Muscle of leg (tissue), 16 donors: ENCODE measurements at places on chromosomes 3 and 15. TPM values are rescaled to one million over a fixed set of nuclear protein-coding genes. Genes with fewer than 3 reads are reported as not detected.

- no peak overlapping the region for H3K4me3 ChIP-seq
- DNase-seq: no peak
- no peak overlapping the region for H3K27ac ChIP-seq
- peaks cover 5% of the 10 kb centered on the region for H3K4me1 ChIP-seq
- no peaks in the 10 kb centered on the region for H3K27me3 ChIP-seq
These were observed 244.1 kb upstream of the TBL1XR1 start for GRCh38 chr3:177441276-177441812.

DNA sequence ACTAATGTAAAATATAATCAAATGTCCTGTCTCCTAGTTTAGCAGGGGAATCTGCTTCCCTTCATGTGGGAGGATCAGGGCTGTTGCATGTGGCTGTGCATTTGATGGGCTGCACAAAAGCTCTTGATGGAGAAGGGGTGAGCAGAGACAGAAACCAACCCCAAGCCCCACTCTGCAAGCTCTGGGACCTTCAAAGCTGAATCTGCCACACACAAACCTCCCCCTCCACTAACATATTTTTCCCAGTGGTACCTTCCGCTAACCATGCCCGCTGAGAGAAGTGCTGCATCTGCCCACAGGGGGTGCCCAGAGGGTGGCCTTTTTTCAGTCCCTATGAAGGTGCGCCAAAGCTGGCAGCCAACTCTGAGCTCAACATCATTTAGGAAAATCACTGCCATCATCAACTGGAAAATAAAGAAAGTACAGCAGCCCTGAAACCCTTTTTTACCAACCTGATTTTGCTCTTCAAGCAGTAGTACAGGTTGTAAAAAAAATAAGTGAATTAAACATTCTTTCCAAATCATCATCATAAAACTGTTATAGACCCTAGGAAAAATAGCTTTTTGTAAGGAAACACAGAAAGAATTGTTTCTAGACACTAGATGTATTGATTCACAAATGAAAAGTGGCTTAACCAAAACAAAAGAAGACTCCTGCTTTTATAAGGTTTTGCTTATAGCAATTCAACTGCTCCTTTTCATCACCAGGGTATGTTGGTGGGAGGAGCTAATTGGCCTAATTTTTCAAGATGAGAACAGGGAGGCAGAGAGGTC lies 97.0 kb downstream of the HHLA2 start:
- no peaks in the 10 kb centered on the region for H3K36me3 ChIP-seq
- no peak overlapping the region for H3K4me3 ChIP-seq
- no peak overlapping the region for H3K27ac ChIP-seq
- no peaks in the 10 kb centered on the region for H3K27me3 ChIP-seq

DNA sequence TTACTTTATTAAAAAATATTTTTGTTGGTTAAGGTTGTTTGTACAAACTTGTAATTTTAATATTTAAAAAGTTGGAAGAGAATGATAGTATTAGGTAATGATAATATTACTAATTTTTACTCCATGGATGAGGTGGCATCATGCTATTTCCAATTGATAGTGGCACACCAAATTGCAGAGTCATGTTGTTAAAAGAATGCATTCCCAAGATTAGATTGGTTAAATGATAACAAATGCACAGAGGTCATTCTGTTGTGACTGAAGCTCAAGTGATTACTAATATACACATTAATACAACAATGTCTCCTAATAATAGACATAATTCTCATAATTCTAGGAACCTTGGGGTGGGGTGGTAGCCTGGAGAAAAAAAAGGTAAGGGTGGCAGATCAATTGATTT lies 73.2 kb upstream of the ZBED2 start:
- no peak overlapping the region for H3K4me3 ChIP-seq
- no peaks in the 10 kb centered on the region for H3K27me3 ChIP-seq

DNA sequence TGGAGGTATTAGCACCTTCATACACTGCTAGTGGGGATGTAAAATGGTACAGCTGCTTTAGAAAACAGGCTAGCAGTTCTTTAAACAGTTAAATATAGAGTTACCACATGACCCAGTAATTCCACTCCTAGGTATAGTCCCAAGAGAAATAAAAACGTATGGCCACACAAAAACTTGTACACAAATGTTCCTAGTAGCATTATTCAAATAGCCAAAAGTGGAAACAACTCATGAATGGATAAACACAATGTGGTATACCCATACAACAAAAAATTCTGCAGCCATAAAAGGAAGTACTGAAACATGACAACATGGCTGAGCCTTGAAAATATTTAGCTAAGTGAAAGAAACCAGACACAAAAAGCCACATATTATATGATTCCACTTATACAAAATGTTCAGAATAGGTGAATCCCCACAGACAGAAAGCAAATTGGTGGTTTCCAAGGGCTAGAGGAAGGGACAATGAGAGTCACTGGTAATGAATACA lies 40.8 kb upstream of the KLF13 start:
- H3K27ac ChIP-seq: no peak overlapping the region
- H3K36me3 ChIP-seq: no peaks in the 10 kb centered on the region
- no peaks in the 10 kb centered on the region for H3K27me3 ChIP-seq
- DNase-seq: no peak

DNA sequence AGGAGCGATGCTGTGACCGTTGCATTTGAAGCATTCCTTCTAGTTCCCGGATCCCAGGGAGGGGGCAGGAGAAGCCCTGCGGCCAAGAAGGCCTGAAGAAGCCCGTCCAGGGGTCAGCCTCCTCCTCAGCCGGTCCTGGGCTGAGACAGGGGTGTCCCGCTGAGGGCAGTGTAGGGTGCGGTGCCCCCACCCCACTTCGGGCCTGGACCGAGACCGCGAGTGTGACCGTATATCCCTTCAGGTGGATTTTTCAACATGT lies 2.8 kb downstream of the OCA2 start:
- H3K4me3 ChIP-seq: peak overlapping the region; percentile 43
- H3K27me3 ChIP-seq: peaks cover 72% of the 10 kb centered on the region
- H3K27ac ChIP-seq: peak overlapping the region; percentile 65

DNA sequence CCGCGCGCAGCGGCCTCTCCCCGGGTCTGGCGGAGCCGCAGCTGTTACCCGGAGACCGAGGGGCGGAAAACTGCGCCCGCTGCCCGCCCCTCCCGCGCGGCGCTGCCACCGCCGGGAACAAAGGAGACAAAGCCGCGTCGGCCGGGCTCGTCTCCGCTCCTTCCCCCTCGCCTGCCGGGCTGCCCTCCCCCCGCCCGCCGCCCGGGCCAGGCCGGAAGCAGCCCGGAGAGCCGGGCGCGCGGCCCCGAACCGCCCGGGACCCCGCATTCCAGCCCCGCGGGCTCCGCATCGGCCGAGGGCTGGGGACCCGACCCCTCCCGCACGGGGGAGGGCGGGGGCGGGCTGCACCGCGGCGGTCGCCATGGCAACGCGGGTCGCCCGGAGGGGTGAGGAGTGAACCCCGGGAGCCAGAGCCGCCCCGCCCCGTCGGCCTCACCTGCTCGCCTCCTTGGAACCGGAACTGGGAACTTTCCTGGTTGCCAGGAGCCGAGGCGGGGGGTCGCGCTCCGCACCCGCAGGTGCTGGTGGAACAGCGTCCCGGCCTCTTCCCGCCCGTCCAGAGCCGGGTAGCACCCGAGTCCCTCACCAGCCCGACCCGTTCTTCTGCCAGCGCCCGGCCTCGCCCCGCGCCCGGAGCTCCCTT lies 448 bp downstream of the PLXNB1 start:
- H3K4me1 ChIP-seq: peaks cover 52% of the 10 kb centered on the region
- peak overlapping the region; percentile 62 for H3K4me3 ChIP-seq
- no peaks in the 10 kb centered on the region for H3K27me3 ChIP-seq
- H3K27ac ChIP-seq: peak overlapping the region; percentile 29

- no peak for DNase-seq
- H3K27ac ChIP-seq: no peak overlapping the region
- H3K4me1 ChIP-seq: no peaks in the 10 kb centered on the region
- no peaks in the 10 kb centered on the region for H3K27me3 ChIP-seq
- H3K4me3 ChIP-seq: no peak overlapping the region
These were observed 49.2 kb downstream of the PIERCE2 start for GRCh38 chr15:55457401-55458022.

GRCh38 chr3:102024270-102024904 lies 175.1 kb downstream of the NFKBIZ start:
- H3K4me3 ChIP-seq: no peak overlapping the region
- no peak overlapping the region for H3K27ac ChIP-seq
- H3K4me1 ChIP-seq: no peaks in the 10 kb centered on the region
- no peak for DNase-seq
- no peaks in the 10 kb centered on the region for H3K36me3 ChIP-seq
- H3K27me3 ChIP-seq: no peaks in the 10 kb centered on the region

DNA sequence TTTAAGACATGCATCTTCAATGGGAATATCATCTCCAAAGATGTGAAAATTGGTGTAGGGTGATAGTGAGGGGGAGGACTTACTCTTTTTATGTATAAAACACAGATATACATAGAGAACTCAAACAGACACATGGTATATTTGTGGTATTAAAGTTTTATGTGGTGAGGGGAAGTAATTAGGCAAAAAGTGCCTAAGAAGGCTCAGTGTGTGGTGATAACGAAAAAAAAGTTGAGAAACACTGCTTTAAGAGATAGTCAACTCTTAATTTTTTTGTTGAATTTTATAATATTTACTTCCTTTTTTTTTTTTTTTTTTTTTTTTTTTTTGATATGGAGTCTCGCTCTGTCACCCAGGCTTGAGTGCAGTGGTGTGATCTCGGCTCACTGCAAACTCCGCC lies 174.2 kb upstream of the FRMD4B start:
- H3K4me1 ChIP-seq: no peaks in the 10 kb centered on the region
- H3K36me3 ChIP-seq: no peaks in the 10 kb centered on the region
- H3K27ac ChIP-seq: no peak overlapping the region
- no peak for DNase-seq

GRCh38 chr3:61092870-61093269 lies 158.4 kb downstream of the FHIT start:
- H3K4me3 ChIP-seq: no peak overlapping the region
- H3K27ac ChIP-seq: no peak overlapping the region
- H3K27me3 ChIP-seq: no peaks in the 10 kb centered on the region
- no peaks in the 10 kb centered on the region for H3K4me1 ChIP-seq
- DNase-seq: no peak
- H3K36me3 ChIP-seq: no peaks in the 10 kb centered on the region

- H3K27me3 ChIP-seq: peaks cover 18% of the 10 kb centered on the region
- H3K27ac ChIP-seq: no peak overlapping the region
- H3K36me3 ChIP-seq: no peaks in the 10 kb centered on the region
- H3K4me3 ChIP-seq: no peak overlapping the region
- no peak for DNase-seq
These were observed 2.2 kb downstream of the HOMER2 start for GRCh38 chr15:82950295-82950694.

DNA sequence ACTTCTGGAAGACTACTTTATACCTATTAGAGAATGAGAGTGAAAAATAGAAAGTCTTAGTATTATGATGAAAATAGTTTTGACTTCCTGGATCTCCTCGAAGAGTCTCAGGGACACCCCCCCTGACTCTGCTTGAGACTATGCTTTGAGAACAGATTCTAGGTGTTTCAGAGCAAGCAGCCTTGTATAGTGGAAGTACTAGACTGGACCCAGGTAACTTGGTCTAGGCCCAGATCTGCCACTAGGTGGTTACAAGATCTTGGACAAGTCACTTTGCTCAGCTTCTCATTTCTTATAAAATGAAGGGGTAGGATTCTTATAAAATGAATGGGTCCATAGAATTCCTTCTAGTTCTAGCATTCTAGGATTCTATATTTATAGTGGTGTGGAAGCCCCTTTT lies 9.1 kb downstream of the ABHD5 start:
- no peaks in the 10 kb centered on the region for H3K27me3 ChIP-seq
- no peak for DNase-seq
- peaks cover 3% of the 10 kb centered on the region for H3K36me3 ChIP-seq
- no peak overlapping the region for H3K4me3 ChIP-seq
- no peak overlapping the region for H3K27ac ChIP-seq

DNA sequence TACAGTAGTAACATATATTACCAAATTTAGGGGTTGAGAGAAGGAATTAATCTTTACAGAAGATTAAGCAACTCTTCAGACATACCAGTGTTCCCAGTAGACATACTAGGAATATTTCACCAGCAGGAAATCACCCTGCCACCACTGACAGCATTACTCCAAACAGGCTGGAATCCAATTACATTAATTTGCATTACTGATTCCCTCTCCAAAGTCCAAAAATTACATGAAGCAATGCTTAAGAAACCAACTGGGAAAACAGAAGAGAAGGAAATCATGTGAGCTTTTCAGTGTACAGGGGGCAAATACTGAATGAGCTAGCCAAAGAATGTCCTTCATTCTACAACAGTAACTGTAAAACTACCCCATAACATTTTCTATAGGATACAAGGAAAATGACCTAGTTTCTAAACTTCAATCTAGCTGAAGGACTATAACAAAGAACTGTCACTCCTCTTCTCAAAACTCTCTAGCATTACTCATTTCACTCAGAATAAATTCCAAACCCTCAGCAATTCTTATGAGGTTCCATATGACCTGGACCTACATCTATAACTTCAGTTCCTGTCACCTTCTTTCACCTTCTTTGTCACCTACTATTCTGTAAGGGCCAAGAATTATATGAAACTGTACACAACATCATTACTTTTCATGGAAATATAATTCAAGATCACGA lies 72.7 kb downstream of the INO80 start:
- peak; percentile 19 for DNase-seq
- no peak overlapping the region for H3K27ac ChIP-seq
- H3K27me3 ChIP-seq: no peaks in the 10 kb centered on the region

DNA sequence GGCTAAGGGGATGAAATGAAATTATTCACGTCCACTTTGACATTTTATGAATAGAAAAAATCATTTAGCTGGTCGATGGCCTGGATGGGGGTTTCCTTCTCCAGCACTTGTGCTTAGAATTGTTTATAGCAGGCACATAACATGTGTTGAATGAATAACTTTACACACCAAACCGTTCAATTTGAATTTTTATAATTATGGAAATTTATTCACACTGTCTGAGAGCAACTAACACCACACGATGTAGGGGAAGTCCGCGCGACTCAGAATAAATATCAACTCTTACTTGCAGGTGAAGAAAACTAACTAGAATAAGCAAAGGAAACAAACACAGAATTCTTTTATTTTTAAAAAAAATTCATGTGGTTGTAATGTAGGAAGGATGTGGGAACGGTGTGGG lies 81.3 kb downstream of the MINAR1 start:
- H3K4me3 ChIP-seq: no peak overlapping the region
- no peak overlapping the region for H3K27ac ChIP-seq
- no peak for DNase-seq
- H3K27me3 ChIP-seq: no peaks in the 10 kb centered on the region
- no peaks in the 10 kb centered on the region for H3K36me3 ChIP-seq
- H3K4me1 ChIP-seq: no peaks in the 10 kb centered on the region

GRCh38 chr15:46778876-46779275 lies 938.4 kb upstream of the SEMA6D start:
- no peaks in the 10 kb centered on the region for H3K4me1 ChIP-seq
- H3K4me3 ChIP-seq: no peak overlapping the region
- H3K27ac ChIP-seq: no peak overlapping the region
- H3K36me3 ChIP-seq: no peaks in the 10 kb centered on the region

GRCh38 chr15:74933573-74933972 lies 4.3 kb downstream of the COX5A start:
- no peak overlapping the region for H3K27ac ChIP-seq
- DNase-seq: no peak
- no peak overlapping the region for H3K4me3 ChIP-seq
- H3K4me1 ChIP-seq: peaks cover 13% of the 10 kb centered on the region

GRCh38 chr3:179503640-179504039 lies 52.4 kb upstream of the GNB4 start:
- DNase-seq: no peak
- no peaks in the 10 kb centered on the region for H3K4me1 ChIP-seq
- H3K27ac ChIP-seq: no peak overlapping the region
- H3K4me3 ChIP-seq: no peak overlapping the region
- no peaks in the 10 kb centered on the region for H3K27me3 ChIP-seq

Gene ZBTB47
- total RNA-seq: 25.9 TPM

Gene SLC51A
- total RNA-seq: 0.44 TPM

Gene CPNE9
- 0.09 TPM for total RNA-seq

Gene RFX7
- total RNA-seq: 7.1 TPM

Gene JAGN1
- 19.7 TPM for total RNA-seq
